Stimulated activated naive CD4-positive, alpha-beta T cell treated with Interleukin-2 at 50 U/mL for 16 hours (primary cell): ENCODE measurements at places on chromosomes 11 and 22.

- no peak for DNase-seq
Measured at GRCh38 chr11:105164208-105164607, 24.6 kb upstream of the CARD18 start.

DNA sequence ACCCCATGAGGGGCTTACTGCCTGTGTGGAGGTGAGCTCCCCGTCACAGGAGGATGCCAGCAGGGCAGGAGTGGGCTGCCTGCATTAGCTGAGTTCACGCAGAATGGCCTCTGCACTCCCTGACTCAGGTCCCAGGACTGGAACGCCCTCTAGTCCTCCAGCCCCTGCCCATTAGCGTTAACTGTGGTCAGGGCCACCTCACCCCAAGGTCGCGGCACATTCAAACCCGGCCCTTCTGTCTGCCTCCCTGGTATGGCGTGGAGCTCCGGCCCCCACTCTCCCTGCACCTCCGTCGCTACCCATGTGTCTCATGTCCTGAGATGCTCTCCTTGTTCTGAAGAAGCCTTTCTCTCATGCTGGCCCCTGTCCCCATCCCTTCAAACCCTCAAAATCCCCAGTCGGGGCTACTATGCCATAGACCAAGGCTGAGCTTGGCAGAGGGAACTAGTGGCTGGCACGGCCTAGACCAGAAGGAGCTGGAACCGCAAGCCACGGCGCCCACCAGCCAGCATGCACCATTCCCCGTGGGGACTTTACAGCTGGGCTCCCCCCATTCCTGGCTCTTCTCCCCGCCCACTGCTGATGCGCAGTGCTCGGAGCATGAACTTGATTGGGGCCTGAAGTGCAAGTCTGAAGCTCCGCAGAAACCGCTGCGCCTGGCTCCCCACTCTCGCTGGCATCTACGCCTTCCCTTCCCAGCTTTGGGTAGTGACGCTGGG is 79.5 kb upstream of the RTL6 start:
- no peak for DNase-seq

GRCh38 chr22:41844036-41844435 is 11.1 kb downstream of the SREBF2 start:
- no peak for DNase-seq

- DNase-seq, result no peak
Measured at GRCh38 chr11:13487661-13488030, 8.2 kb downstream of the PTH start.

GRCh38 chr22:48239461-48240147 is 1477.2 kb downstream of the TBC1D22A start:
- no peak for DNase-seq

DNA sequence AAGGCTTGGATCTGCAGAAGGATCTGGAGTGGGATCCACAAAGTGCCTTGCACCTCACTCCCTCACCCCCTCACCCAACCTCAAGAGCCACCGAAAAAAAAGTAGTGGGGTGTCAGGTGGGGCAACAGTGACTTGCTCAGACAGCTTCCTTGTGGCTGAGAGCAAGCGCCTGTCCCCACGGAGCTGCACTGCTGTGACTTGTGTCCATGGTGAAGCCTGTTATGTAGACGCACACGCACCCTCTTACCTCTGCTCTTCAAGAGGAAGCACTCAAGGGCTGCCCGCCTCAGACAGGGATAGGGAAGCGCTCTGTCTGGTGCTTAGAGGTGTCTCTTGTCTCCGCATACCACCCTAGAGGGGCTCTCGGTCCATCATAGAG is 1.2 kb downstream of the DRD2 start:
- no peak for DNase-seq

- no peak for DNase-seq
Measured at GRCh38 chr11:87265979-87266378, 228.2 kb downstream of the TMEM135 start.

GRCh38 chr22:45987136-45987861 is 10.3 kb upstream of the WNT7B start:
- no peak for DNase-seq

DNA sequence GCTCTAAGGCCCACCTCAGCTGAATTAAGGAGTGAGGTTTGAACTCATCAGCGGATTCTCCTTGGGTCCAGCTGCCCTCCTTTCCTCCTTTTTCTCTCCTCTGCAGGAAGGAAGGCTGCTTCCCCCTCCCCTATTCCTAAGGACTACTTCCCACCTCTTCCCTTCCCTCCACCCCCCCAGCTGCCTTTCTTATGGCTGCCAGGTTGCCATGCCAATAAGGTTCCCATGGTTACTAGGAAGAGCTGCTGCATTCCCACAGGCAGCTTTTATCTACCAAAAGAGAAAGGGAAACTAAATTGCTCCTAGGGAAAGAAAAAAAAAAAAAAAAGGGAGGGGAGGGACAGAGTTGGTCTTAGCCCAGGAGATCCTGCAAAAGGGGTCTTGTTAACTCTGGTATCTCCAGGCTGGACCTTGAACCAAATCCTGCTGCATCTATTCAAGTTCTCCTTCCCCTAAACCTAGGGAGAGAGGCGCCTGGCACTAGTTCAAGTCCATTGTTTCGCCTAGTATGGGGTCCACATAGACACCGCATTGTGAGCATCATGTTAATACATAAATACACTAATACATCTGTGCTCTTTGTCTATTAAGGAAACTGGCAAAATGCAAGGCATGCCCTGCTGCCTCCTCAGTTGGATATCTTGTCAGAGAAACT is 21.2 kb upstream of the FEZ1 start:
- no peak for DNase-seq

- no peak for DNase-seq
Measured at GRCh38 chr22:32023251-32023827, 19.7 kb upstream of the SLC5A1 start.

DNA sequence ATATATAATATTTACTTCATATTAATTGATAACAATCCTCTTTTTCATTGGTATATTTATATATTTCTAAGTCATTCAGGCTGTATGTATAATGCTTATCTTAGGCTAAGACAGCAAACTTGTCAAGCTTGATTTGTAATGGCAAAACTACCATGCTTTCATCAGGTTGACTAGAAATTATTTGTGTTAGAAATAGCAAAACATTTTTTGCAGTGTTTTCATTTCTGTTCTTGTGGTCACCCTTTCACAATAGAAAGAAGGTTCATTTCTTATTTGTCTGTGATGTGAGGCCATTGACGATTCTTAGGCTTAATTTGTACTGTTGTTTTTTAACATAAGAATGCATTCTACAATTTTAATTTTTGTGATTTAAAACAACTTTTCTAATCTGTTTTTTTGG is 197.6 kb downstream of the TMEM135 start:
- no peak for DNase-seq

DNA sequence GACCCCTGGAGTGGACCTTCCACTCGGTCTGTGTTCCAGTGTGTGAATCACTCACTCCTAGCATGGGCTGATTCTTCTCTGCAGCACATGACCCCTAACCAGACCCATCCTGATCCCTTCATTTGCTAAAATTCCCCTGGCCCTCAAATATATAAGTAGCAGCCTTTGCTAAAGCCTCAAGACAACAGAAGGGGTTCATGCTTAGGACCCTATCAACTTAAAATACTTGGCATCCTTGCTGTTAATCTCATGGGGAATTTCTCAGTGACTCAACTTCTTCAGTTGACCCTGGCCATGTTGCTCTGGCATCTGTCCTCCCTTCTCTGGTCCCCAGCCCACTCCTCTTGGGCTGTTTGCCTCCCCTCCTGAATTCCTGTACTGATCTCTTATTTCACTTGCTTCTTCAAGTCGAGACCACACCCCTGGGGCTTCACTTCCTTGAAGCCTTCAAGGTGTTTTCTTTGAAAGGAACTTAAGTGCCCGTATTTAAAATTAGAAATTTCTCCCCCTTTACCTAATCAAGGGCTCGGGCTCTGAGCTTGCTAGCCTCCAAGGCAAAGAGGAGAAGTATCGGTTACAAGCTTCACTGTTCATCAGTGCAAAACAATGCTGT is 23.6 kb downstream of the NNMT start:
- DNase-seq, result no peak

GRCh38 chr22:35314161-35314942 is 14.7 kb downstream of the TOM1 start:
- no peak for DNase-seq

- no peak for DNase-seq
Measured at GRCh38 chr11:43547889-43548381, 132.6 kb upstream of the HSD17B12 start.

- DNase-seq, result no peak
Measured at GRCh38 chr11:133835593-133836548, 9.4 kb downstream of the SPATA19 start.

GRCh38 chr11:42098075-42098474 is 638.6 kb upstream of the LRRC4C start:
- DNase-seq, result no peak

- DNase-seq, result no peak
Measured at GRCh38 chr11:68748061-68748460, 3.3 kb downstream of the TESMIN start.

DNA sequence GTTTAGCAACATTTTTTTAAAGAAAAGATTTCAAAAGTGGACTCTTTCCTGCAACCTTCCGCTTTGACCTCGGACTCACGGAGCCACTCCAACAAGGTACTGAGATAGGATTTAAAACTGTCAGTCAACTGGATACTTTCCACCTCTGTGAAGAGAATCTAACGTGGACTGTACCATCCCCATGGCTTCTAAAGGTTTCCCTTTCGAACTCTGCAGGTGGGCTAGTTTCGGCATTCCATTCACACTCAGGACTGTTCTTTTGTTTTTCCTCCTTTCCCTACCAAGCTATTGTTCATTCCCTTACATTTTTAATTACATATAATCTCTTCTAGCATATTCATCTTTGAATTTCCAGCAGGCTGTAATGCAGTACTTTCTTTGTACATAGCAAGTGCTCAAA is 88.5 kb upstream of the AKIP1 start:
- no peak for DNase-seq

DNA sequence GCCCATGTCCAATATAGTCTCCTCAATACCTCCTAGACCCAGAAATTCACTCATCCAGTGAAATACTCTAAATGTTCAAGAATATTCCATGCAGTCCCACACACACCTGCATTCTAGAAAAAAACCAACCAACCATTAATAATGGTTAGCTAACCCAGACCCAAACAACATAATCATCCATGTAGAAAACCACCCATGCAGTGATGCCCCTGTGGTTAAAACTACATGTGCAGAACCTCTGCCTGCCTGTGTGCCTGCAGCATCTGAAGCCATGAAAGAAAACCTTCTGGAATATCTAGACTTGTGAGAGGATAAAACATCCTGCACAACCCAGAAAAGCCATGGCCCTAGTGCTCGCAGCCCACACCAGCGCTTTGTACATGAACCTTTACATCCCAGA is 47.8 kb downstream of the SLC22A12 start:
- no peak for DNase-seq

DNA sequence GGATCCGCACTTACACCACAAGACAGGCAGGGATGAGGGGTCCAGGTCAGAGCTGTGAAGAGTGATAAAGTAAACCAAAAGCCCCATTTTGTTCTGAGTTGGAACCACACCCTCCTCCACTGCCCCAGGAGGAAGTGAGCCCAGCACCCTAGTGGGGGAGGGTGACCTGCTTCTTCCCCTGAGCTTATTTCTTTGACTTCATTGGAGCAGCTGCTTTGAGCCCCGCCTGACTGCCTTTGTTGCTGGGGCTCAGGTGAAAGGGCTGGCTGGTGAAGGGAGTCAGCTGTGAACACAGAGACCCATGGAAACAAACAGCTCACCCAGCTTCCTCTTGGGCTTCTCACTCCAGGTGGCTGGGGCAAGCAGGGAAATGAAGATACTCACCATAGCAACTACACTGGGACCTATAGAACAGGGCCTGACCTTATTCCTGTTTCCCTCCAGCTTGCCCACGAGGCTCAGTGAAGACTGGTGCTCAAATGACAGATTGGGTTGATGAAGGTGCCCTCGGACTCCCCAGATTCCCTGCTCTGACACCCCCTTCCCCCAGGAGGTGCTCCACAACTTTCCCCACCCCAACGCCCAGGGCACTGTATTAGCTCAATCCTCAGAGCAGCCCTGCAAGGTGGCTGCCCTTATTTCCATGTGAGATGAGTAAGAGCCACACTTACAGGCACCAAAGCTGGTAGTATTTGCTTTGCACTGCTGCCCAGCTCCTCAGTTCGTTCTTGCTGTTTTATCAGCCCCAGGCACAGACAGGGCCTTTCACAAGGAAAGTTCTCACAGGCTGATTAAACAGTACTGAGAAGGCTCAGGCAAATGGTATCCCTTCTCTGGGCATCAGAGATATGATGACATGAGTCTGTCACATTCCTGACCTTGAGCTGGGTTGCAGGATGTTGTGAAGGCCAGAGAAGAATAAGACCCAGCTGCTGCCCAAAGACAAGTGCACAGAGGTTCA is 2.4 kb downstream of the UCP2 start:
- peak; percentile 66 for DNase-seq

GRCh38 chr11:3359092-3359824 is 19.7 kb downstream of the ZNF195 start:
- DNase-seq, result no peak

DNA sequence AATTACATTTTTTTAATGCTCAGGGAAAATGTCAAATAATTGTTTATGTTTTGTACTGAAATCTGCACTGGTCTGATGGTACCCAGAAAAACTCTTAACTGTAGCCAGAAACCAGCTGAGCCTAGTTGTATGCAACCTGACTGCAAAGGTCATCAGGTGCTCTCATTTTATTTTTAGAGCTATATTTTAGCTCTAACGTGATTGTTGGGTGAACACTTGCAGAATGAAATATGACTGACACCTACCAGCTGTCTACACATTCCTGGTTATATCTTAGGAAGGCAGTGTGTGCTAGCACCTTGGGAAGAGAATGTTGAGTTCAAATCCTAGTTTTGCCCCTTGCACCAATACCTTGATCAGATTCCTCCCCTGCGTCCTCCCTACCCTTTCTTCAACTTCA is 23.6 kb downstream of the PTPRJ start:
- no peak for DNase-seq

GRCh38 chr22:32722441-32722840 is 79.1 kb upstream of the TIMP3 start:
- no peak for DNase-seq

DNA sequence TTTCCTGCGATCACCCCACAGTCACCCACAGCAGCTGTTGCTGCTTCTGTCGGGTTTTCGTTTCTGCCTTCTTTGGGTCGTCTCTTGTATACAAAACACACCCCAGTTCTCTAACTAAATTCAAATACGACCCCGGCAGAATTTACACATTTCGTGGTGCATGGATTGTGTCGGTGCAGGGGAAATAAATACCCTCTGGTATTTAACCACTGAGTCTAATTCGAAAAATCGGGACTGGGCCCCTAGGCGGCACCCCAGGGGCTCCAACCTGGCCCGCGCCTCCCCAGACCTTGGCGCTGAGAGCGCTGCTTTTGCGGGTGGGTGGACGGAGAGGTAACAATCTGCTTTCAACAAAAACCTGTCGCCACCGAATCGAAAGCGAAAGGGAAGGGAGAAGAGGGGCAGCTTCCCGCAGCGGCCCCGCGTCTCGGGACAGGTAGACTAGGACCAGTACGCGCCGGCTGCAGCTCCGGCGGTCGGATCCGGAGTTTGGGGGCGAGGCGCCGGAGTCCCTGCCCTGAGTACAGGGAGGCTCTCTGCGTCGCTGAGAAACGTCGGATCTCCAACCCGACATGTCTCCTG is 4.4 kb downstream of the ALX4 start:
- DNase-seq, result peak; percentile 9

- no peak for DNase-seq
Measured at GRCh38 chr11:2844116-2844842, 41.3 kb downstream of the CDKN1C start.

- no peak for DNase-seq
Measured at GRCh38 chr22:36546932-36547331, 18.0 kb upstream of the EIF3D start.

GRCh38 chr11:27291302-27291889 is 71.6 kb downstream of the CCDC34 start:
- DNase-seq, result no peak
